ENCODE measurements at places on chromosomes 13 and 19.

- DNase-seq, result no peak
Observed at GRCh38 chr13:46383383-46383782, 3.7 kb downstream of the RUBCNL start.

GRCh38 chr19:55519451-55520311 is 17.3 kb downstream of the SBK2 start:
- peak; percentile 93 for DNase-seq

- DNase-seq, result no peak
Observed at GRCh38 chr13:48954081-48954480, 21.6 kb upstream of the FNDC3A start.

DNA sequence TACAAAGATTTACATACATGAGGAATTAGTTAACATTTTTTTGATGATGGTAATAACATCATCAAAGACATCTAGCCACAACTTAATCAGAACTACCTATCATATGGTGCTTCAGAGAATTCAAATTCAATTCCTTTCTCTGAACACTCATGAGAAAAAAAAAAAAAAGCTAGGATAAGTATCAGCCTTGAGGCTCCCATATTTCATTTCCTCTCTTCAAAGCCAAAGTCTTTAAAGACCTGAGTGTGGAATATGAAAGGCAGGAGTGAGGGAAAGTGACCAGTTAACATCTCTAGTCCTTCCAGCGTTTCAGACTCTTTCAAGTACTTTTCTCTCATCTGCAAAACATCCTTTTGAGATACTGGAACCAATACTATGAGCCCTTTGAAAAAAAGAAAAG is 137.5 kb downstream of the DCLK1 start:
- no peak for DNase-seq

DNA sequence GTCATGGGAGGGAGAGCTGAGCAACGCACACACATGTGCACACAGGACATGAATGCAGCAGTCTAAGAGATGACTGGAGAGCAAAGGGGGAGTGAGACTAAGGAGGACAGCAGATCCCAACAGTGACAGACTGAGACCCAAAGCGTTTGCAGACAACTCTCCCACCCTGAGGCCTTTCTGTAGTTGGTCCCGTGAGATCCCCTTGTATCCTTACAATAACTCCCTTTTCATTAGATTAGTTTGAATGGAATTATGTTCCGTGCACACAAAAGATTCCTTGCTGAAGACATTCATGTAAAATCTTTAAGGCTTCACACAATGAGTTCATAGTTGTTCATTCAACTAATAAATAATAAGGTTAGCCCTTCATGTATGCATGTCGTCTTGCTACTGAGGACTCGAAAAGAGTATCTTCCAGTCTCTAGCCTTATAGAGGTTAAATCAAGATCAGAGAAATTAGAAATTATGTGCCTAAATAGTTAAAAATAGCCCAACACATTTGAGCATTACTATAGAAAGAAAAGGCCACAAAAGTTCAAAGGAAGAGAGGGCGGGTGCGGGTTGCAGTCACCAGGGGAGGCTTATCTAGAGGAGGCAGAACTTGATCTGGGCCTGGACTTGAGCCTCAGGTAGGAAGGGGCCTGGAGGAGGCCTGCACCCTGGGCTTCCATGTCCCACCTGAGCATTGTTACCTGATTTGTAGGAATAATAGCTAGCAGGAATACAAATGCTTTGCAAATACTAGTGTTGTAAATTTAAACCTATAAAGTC is 3.1 kb upstream of the GTF3A start:
- no peak for DNase-seq

DNA sequence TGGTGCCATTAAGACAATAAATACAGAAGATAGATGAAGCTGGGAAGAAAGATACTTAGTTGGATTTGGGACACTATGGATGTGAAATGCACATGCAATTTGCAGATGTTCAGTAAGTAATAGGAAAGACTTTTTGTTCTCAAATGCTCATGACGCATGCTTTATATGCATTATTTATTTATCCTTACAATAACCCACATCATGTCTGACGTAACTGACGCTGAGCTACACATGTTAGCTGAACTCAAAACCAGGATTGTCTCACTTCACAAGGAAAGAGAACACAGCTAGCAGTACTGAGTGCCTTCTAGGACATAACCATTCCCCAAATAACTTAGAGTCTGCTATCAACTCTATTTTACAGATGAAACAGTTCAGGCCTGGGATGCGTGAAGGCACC is 463.4 kb downstream of the FGF9 start:
- DNase-seq, result no peak

DNA sequence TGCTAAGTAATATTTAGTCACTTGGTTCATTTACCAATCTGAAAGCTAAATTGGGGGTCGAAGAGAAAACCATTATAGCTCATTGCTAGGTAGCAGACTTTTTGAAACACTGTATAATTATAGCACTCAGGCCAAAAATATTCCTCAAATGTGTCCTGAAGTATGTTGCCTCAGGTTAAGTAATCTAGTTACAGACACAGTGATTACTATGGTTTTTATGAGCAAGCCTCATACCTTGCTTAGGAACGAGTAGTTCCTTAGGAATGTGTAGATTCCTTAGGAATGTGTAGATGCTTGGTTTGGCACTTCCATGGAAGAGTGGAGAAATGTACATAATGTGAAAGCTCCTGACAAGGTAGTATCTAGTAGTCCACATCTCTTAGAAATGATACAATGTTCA is 387.5 kb downstream of the LMO7 start:
- DNase-seq, result peak; percentile 92

GRCh38 chr13:42894765-42895243 is 97.2 kb downstream of the EPSTI1 start:
- DNase-seq, result peak; percentile 28

DNA sequence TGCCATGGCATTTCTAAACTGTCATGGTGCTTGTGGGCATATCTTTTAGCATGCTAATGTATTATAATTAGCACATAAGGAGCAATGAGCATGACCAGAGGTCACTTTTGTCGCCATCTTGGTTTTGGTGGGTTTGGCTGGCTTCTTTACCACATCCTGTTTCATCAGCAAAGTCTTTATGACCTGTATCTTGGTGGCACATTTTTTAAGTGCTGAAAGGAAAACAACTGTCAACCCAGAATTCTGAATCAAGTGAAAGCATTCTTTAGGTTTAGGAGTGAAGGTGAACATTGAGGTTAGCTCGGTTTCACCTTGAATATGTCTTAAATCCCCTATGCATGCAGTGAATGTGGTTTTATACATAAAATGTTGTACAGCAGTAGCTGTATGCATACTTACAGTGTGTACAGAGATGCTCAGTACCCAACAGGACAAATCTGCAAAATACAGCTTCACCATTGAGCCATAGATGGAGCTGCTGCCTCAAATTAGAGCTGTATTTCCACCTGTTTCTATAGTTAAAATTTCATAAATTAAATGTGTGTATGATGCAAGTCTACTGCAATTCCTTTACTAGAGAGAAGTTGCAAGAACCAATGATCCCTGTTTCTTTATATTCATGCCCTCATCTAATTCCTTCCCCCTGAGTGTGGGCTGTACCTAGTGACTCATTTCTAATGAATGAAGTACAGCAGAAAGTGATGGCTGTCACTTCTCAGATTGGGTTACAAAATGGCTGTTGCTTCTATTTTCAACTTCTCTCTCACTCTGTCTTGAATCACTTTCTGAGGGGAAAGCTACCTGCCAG is 25.2 kb upstream of the IGSF23 start:
- peak; percentile 86 for DNase-seq

- DNase-seq, result peak; percentile 45
Observed at GRCh38 chr19:51689751-51690453, 3.2 kb upstream of the SPACA6 start.

DNA sequence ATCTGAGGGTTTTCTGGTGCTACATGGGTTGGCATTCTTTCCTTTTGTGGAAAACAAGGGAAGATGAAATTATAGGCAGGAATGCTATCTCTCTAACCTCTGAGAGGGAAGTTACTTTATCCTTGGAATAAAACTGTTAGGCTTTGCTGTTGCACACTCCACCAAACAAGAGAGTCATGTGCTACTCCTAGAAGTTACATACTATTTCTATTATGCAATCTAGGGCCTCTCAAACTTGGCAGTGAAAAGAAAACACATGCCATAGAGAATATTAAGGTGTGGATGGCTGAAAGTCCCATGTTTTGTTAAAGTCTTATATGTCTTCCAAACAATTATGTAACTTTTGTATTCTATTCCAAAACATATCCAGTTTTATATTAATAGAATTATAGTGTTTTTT is 367.9 kb downstream of the SLC7A1 start:
- no peak for DNase-seq

DNA sequence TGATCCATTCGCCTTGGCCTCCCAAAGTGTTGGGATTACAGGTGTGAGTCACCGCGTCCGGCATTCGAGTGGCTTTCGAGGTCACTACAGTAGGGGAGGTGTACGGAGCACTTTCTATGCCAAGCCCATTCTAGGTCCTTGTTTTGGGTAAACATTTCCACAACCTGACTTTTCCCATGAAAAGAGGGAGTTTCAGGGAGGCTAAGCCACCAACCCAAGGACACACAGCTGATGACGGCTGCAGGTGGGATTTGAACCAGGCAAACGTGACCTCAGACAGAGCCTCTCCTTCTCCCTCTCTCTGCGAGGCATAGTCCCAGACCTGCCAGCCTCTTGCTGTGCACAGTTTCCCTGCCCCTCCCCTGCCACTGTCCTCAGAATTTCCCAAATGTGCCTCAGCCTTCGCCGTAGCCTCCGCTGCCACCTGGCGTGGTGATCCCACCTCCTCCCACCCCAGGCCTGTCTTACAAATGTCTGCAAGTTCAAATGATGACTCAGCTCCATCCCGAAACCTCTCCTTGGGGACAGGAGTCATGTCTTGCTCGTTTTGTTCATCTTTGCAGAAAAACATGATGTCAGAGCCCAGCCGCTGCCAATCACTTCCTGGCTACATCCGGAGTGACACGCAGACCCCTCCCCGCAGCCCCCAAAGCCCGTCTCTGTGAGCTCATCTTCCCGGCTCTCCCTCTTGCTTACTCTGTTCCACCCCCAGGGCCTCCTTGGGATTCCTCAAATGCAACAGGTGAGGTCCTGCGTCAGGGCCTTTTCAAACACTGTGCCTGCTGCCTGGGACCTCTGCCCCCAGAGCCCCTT is 6.6 kb upstream of the GADD45B start:
- no peak for DNase-seq

DNA sequence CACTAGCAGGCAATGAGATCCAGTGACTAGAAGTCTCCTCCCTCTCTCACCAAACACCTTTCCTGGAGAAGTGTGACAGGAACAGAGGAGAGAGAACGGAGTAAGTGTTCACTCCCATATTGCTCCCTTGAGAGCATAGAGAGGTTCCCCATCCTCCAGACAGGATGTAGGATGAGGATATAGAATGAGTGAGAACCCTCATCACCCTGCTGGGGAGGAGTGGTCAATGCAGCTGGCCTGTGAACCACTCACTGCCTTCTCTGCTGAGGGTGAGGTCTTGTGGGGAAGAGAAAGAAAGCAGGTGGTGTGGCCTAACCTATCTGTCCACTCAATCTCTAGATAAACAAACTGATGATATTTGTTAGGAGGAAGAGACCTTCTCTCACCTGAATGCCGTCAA is 386.6 kb downstream of the PCDH20 start:
- DNase-seq, result no peak

- peak; percentile 40 for DNase-seq
Observed at GRCh38 chr13:21872795-21873194, 201.9 kb downstream of the FGF9 start.

- DNase-seq, result no peak
Observed at GRCh38 chr19:7819337-7819736, 10.7 kb upstream of the EVI5L start.

GRCh38 chr13:60155978-60156377 is 7.8 kb downstream of the DIAPH3 start:
- DNase-seq, result no peak

DNA sequence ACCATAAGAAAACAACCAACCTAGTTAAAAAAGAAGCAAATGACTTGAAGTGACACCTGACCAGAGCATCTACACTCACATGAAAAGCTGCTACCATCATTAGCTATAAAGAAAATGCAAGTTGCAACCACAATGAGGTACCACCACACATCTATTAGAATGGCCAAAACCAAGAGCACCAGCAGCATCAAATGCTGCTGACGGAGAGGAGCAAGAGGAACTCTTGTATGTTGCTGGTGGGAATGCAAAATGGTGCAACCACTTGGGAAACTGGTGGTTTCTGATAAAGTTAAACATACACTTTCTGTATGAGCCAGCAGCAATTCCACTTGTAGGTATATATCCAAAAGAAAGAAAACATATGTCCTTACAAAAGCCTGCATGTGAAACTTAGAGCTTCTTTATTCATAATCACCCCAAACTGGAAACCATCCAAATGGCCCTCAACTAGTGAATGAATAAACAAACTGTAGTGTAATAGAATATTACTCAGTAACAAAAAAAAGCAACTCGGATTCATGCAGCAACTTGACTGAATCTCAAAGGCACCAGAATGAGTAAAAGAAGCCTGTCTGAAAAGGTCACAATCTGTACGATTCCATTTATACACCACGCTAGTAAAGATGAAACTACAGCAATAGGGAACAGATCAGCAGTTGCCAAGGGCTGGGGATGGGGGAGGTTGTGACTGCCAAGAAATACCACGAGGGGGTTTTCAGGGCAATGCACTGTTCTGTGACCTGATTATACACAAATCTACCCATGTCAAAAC is 60.9 kb upstream of the RANBP3 start:
- no peak for DNase-seq

GRCh38 chr19:6412447-6413091 is 12.0 kb downstream of the KHSRP start:
- DNase-seq, result no peak

DNA sequence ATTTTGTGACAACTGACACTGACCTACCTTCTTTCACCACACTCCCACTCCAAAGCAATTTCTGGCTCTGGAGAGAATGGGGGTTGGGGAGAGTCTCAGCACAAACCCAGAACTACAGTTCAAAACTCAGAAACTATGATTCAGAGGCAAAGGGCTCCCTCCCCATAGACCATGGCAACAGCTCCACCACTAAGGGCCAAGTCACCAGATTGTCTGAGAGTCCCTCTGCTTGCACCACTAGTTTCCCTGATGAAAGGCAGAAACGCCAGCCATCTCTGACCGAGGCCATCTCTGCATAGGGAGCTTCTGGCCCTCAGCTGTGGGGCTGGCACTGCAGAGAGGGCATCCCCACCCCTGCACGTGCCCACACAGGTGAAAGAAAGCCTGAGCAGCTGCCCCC is 112.4 kb upstream of the VSTM2B start:
- DNase-seq, result no peak

GRCh38 chr19:38679839-38680238 is 32.4 kb downstream of the ACTN4 start:
- no peak for DNase-seq

DNA sequence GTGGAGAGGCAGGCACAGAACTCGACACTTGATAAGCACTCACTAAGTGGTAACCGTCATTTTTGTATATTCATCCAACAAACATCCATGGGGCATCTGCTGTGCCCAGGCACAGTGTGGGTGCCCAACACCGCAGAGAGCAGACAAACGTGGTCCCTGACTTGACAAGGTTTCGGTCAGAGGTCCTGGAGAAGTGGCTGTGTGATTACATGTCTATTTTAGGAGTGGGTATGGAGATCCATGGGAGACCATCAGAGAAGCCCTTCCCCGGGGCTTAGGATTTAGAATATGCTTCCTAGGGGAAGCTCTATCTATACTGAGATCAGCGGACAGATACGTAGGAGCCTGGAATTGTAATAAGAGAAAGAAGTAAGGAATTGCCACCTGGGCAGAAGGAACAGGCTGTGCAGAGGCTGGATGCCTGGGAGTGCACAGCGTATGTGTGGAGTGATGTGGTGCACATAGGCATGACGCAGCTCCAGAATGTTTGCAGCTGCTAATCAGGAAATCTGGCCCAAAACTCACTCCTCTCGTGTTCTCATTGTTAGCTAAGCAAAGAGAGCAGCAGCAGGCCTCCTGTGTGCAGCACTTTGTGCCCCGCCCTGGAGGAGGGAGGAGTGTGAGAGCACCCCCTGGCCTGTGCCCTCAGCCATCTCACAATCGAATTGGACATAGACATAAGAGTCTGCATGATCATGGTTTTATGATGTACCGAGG is 23.0 kb upstream of the IRS2 start:
- DNase-seq, result no peak

Measured in NCI-H226 (cell line).